ENCODE measurements at places on chromosomes 4 and X. TPM values are rescaled to one million over a fixed set of nuclear protein-coding genes. Genes with fewer than 3 reads are reported as not detected.

Gene QRFPR
- total RNA-seq: not detected

Gene DMP1
- not detected for total RNA-seq

Gene KLHL34
- 0.21 TPM for total RNA-seq

Gene CT45A3
- not detected for total RNA-seq

Gene NUDT10
- total RNA-seq: 3.4 TPM

Gene CSAG3
- not detected for total RNA-seq

Gene ZBTB33
- total RNA-seq: 12.0 TPM

Gene MAGEB2
- not detected for total RNA-seq

Gene PPP1R2C
- not detected for total RNA-seq

Gene GRIA3
- total RNA-seq: 0.24 TPM

Gene HOPX
- 50.3 TPM for total RNA-seq

Gene ERAS
- total RNA-seq: not detected

Gene AREG
- 225 TPM for total RNA-seq

Gene RBM47
- total RNA-seq: 70.5 TPM

Gene ANOS1
- under 0.01 TPM for total RNA-seq

Gene UGT2B10
- total RNA-seq: not detected

Gene TBX22
- not detected for total RNA-seq

Gene SMIM31
- not detected for total RNA-seq

Gene TRIM60
- total RNA-seq: not detected

Gene GPR173
- total RNA-seq: 0.24 TPM

Gene NLGN3
- total RNA-seq: not detected

Gene ZNF141
- total RNA-seq: 7.7 TPM

Gene XAGE1A
- not detected for total RNA-seq

Gene CTAG1B
- total RNA-seq: not detected

Gene SEC31A
- total RNA-seq: 113 TPM

Gene TLR8
- not detected for total RNA-seq

Gene DDIT4L
- 1.2 TPM for total RNA-seq

Gene BMP3
- total RNA-seq: under 0.01 TPM

Gene AWAT2
- total RNA-seq: not detected

Gene POU4F2
- not detected for total RNA-seq

Gene CLDN34
- 0.21 TPM for total RNA-seq

Gene CXCL11
- total RNA-seq: 2.2 TPM

Gene BRCC3
- 10.6 TPM for total RNA-seq

Gene NR3C2
- 0.64 TPM for total RNA-seq

Gene RNF113A
- 14.7 TPM for total RNA-seq

Gene PPEF2
- total RNA-seq: not detected

Gene SYTL4
- 1.9 TPM for total RNA-seq

Gene ENPP6
- not detected for total RNA-seq

Gene SASH3
- not detected for total RNA-seq

Gene F11
- total RNA-seq: not detected

Gene GAK
- total RNA-seq: 50.5 TPM

Gene MAGEA11
- total RNA-seq: not detected

Gene TLL1
- 3.6 TPM for total RNA-seq

Gene ADAMTS3
- 3.9 TPM for total RNA-seq

Gene DUX4
- total RNA-seq: not detected

Gene F8
- 0.64 TPM for total RNA-seq

Gene BGN
- 0.48 TPM for total RNA-seq

Gene SSX7
- total RNA-seq: not detected

Gene VSIG4
- not detected for total RNA-seq

Gene HAND2
- not detected for total RNA-seq

Gene RIPPLY1
- total RNA-seq: not detected

Gene FRG2
- total RNA-seq: not detected

Gene SORCS2
- total RNA-seq: 0.48 TPM

Gene PSAPL1
- total RNA-seq: under 0.01 TPM

Gene ZNF718
- 4.6 TPM for total RNA-seq

Gene STAP1
- total RNA-seq: not detected

Gene CTSO
- total RNA-seq: 5.5 TPM

All from tracheal epithelial cell (primary cell).